ENCODE measurements at places on chromosomes 5 and 9.
A peak's percentile ranks its signal among the peaks of the same experiment; 100 is the strongest.

DNA sequence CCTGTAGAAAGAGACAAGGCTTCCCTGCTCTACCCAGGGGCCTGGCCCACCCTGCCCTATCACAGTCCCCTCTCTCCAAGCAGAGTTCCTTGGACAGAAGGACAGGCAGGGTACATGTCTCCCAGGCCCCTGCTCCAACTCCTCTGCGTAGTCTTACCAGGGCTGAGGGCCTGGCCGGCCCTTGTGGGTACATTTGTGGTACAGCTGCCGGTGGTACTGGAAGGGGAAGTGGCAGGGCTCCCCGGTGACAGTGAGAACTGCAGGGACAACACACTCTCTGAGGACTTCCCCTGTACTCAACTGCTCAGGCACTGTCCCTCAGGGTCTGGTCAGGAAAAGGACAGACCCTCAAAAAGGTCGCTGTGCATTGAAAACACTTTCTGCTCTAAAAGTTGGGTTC is 3.6 kb downstream of the F12 start:
- no peak for DNase-seq

- DNase-seq, result no peak
Observed at GRCh38 chr5:99911971-99912370, 623.2 kb upstream of the FAM174A start.

- DNase-seq, result no peak
Observed at GRCh38 chr5:43889233-43889632, 286.3 kb downstream of the NNT start.

DNA sequence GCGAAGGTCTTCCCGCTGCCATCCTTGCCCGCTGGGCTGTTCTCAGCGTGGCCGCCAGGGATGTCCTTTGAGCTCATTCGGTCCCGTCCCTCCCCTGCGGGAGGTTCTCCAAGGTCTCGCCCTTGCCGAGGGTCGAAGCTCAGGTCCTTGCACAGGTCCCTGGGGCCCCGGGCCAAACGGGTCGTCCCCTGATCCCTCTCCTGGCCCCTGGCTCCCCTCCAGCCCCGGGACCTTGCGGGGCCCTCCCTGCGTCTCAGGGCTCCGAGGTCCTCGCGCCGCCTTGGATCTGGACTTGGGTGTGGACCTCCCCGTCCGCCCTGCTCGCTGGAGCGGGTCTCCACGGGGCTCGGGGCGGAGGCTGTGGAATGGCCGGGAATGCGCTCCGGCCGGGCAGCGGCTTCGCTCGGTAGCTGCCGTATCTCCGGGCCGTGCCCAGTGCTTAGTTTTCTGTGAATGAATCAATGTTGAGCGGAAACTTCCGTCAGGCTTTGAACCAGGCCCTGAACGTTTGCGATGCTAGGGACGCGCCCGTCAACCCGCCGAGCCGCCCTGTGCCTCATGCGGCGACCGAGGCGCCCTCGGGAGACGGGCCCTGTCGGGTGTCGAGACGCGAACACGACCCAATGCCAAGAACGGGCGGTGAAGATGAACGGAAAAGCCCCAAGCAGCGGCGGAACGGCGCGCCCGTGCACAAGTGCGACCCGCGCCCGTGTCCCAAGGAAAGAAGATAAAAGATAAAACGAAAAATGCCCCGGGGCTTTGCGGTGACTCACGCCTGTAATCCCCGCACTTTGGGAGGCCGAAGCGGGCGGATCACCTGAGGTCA is 780 bp downstream of the RNU6ATAC start:
- DNase-seq, result peak; percentile 16
